ENCODE measurements at places on chromosomes 7 and 10.

GRCh38 chr10:103467406-103467805 is 8.7 kb upstream of the CALHM1 start:
- no peak for DNase-seq

DNA sequence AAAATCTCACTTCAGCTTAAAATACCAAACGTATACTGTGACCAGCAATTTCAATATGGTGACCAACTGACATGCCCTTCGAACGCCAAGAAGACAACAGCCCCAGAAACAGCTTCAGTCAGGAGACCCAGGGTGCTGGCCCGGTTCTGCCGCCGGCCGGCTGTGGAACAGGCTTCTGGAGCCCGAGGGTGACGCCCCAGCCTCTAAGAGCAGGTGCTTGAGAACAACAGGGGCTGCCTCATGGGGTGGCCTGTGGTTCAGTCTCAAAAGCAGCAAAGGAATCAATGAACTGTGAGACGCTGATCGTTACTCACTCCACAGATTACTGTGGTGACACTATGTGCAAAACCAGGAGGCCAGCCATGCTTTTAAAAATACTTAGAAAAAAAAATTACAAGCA is 17.3 kb downstream of the GPER1 start:
- DNase-seq = no peak

- DNase-seq = no peak
These were observed 57.9 kb downstream of the GRB10 start for GRCh38 chr7:50724526-50725520.

GRCh38 chr7:966291-967069 is 8.9 kb downstream of the COX19 start:
- DNase-seq = no peak

- DNase-seq = no peak
These were observed 147.0 kb downstream of the NRP1 start for GRCh38 chr10:33187427-33187999.
